ENCODE measurements at places on chromosomes 16 and 17.

GRCh38 chr17:54153423-54153822, 330.7 kb downstream of the KIF2B start:
- DNase-seq, result no peak

GRCh38 chr17:55575058-55575636, 63.9 kb upstream of the SMIM36 start:
- no peak for DNase-seq

DNA sequence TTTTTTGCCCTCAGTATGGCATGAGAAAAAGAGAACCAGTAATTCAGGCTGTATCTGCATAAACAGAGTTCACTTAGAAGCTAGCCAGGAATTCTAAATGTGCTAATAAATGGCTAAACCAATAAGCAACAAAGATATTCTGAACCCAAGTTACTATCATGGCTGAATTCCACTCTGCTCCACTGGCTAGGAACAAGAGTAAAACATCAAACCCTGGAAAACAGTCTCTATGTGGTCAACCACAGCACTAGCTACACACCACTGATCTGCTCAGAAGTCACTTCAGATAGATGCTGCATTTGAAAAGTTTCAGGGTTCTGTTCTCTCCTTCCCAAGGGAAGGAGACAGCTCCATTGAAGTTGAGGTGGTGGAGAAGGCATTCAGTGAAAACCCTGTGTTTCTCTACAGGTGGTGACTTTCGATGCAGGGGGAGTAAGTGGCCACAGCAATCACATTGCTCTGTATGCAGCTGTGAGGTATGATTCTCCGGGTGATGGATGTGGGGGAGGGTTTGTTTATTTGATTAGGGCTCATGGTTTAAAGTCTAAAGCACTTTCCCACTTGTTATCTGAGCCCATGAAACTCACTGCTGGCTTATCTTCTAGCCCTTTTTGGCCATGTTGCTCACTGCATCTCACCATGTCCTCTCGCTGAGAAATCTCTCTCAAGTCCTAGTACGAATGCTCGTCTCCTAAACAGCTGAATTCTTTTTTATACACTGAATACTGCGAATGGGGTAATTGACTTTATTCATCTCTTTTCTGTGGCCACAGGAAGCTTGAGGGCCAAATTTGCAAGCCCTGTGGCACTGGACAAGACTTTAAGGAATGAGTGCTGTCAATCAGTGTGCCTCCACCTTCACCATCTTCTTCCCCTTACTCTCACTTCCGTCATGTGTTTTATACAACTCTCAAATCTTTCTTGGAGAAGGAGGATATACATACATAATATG, 39.9 kb downstream of the CENPV start:
- peak; percentile 68 for DNase-seq

DNA sequence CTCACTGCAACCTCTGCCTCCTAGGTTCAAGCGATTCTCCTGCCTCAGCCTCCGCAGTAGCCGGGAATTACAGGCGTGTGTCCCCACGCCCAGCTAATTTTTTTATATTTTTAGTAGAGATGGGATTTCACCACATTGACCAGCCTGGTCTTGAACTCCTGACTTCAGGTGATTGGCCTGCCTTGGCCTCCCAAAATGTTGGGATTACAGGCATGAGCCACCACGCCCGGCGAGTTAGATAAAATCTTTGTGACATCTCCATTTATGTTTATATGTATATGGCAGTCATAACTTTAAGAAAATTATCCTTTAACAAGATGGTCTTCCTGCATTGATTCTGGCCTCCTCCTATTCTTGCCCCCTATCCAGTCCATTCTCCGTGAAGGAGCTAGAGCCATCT, 24.0 kb downstream of the CCDC42 start:
- DNase-seq, result no peak

GRCh38 chr17:30173649-30174048, 57.0 kb downstream of the NSRP1 start:
- DNase-seq, result no peak

DNA sequence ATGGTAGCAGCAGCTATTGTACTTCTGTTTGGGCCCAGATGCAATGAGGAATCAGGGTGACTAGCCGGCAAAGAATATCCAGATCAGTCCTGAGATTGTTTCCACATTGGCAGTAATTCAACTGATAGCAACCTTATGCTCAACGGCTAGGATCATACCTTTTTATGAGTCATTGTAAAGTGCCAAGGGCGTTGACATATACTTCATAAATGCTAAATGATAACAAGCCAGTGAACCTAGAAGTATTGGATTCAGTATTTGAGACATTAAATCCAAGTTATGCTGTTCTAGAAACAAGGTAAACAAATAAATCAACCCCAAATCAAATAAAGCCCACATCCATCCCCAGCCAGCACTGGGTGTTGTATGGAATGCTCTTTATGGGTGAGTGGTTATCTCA, 207.1 kb upstream of the ZFHX3 start:
- DNase-seq, result no peak

DNA sequence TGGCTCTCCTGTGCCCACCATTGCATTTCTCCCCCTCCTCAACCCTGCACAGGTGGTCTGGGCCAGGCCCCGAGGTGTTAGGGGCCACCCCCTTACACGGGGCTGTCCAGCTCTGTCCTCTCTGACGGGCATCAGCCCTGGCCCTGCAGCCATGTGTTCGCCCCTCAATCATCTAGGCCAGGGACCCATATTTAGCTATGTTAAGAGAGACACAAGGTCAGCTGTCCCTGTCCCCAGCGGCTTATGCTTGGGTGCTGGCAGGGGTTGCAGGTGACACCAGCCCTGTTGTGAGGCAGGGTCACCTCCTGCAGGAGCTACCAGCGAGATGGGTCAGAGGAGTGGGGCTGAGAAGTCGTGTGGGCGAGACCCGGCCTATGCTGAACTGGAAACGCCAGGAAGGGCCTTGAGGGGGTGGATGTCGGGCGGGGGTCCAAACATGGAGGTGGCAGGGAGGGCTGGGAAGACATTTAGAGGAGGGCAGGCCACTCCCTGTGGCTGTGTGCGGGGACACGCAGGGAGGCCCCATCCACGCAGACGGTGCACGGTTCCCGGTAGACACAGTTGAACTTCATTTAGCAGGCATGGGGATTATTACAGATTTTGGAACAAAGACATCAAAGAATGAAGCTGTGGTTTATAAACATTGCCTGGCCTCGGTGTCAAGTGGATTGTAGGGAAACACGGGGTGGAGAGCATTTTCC, 133.2 kb upstream of the CHMP6 start:
- DNase-seq, result no peak

- no peak for DNase-seq
Measured at GRCh38 chr17:69066482-69066881, 5.8 kb upstream of the ABCA9 start.

DNA sequence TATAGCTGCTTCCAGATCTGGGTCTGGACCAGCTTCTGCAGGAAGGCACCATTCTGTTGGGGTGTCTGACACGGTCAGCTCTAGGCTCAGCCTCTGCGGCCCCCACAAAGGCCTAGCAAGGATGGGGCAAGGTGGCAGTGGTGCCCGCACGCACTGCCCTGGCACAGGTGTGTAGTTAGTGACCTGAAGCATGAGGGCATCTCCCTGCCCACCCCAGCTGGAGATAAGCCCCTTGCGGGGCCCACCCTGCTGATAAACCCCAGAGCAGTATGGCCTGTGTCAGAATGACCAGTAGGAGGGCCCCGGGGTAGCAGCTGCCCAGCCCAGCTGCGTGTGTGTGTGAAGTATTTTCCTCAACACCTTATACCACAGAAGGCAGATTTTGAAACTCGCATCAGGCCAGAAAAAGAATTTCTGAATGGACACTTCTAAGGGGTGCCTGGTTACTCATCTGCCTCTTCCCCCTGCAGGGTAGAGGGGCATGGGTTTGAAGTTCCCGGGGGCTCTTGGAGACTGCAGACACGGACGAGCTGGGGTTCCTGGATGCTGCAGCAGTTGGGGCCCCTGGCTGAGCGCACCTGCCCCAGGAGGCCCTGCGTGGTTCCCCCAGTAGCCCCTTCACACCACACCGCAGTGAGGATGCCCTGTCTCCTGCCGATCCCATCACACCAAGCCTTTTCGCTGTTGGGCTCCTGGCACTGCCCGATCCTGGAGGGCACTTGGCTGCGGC, 4.5 kb downstream of the ARHGDIA start:
- DNase-seq, result no peak

DNA sequence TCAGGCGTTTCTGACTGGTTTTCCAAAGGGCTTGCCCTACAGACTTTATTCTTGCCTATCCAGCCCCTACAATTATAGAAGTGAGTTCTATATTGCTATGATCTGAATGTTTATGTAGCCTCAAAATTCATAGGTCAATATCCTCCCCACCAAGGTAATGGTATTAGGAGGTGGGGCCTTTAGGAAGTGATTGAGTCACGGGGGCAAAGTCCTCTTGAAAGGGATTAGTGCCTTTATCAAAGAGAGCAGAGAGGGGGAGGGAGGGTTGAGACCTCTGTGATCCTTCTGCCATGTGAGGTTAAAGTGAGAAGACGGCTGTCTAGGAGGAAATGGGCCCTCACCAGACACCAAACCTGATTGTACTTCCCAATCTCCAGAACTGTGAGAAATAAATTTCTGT, 931 bp upstream of the CPHXL start:
- peak; percentile 74 for DNase-seq

GRCh38 chr17:78409191-78409928, 30.9 kb downstream of the PGS1 start:
- DNase-seq, result peak; percentile 79

DNA sequence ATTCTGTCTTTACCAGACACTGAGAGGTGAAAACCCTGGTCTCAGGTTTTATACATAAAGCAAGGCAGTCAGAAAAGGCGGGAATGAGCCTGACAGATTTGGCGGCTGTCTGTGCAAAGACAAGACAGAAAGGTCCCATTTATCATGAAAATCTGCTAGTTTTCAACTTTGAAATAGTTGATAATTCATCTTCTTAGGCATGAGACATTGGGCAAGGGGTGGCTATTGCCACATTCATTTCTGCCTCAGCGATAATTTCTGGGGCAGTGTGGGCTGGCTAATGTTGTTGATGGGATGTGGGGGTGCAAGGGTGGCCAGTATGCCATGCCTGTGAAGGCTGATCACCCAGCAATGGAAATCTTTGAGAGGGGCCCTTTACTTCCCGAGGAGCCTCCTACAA, 173.8 kb upstream of the RPH3AL start:
- no peak for DNase-seq

DNA sequence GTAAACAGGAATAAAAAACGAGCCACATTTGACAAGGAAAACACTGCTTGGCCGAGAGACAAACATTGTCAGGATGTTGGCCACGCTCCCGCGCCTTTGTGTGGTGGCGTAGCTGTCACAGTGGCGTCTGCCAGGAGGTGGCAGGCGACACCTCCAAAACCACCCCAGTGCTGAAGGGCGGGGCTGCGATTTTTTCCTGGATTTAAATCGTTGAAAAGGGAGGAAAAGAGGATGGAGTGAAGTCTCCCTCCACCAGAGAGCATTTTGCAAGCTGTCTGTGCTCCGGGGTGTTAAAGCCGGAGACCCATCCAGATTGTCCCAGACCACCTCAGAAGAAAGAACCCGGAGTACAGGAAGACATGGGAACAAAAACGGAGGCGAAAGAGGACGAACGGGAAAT, 12.7 kb downstream of the MRM3 start:
- DNase-seq, result peak; percentile 87

Measured in hepatocyte (in vitro differentiated cells).